ENCODE measurements at places on chromosomes 5 and 9. TPM values are rescaled to one million over a fixed set of nuclear protein-coding genes. Genes with fewer than 3 reads are reported as not detected.

The EXD3 gene
- total RNA-seq = 12.2 TPM

The PTGDS gene
- 0.25 TPM for total RNA-seq

The FOXD4L4 gene
- total RNA-seq = 0.13 TPM

The DBH gene
- not detected for total RNA-seq

- peak; percentile 94 for DNase-seq
Observed at GRCh38 chr9:83980395-83981125, at the start of gene RMI1. Gene RMI1, plus strand, starts transcription at chr9:83980805. Its CDS starts 20,182 bp downstream, at chr9:84000987.

GRCh38 chr9:1157836-1158235 is 107.7 kb downstream of the DMRT2 start:
- DNase-seq = no peak

- no peak for DNase-seq
Observed at GRCh38 chr5:166708291-166708690, 1583.2 kb upstream of the WWC1 start.

DNA sequence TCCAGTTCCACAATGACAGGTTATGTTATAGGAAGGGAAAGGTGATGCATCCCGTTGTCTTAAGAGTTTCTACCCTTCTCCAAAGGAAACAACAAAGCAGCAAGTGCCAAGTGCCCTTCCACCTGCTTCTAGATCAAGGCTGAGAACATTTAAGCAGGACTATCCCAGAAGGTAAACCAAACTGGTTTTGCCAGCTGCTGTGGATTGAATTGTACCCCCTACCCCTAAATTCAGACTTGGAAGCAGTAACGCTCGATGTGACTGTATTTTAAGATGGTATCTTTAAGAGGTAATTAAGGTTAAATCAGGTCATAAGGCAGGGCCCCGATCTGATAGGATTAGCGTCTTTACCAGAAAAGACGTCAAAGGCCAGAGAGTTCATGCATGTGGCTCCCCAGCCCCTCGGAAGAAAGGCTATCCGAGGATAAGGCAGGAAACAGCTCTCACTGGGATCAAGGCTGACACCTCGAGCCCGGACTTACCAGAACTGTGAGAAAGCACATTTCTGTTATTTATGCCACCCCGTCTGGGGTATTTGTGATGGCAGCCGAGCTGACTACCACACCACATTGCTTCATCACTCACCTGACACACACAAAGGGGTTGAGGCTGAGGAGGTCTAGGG is 179.1 kb upstream of the RAI14 start:
- DNase-seq = no peak

- DNase-seq = no peak
Observed at GRCh38 chr9:97806721-97807120, 46.3 kb upstream of the FOXE1 start.

DNA sequence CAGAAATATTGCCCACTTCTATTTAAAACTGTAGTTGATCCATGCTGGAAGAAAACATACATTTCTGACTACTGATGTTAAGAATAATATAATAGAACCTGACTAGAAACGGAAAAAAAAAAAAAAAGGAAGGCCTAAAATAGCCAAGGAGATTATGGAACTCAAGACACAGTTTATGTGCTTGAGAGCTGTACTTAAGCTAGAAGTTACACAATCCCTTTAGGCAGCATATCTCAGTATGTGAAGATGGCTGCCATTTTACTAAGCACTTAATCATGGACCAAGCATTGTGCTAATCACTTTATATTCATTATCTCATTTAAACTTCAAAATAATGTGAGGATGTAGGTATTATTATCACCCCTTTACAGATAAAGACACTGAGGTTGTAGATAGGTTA is 73.0 kb upstream of the NR4A3 start:
- no peak for DNase-seq

- DNase-seq = no peak
Observed at GRCh38 chr9:6410633-6411032, 2.4 kb upstream of the UHRF2 start.

GRCh38 chr9:133986774-133987445 is 5.2 kb downstream of the VAV2 start:
- no peak for DNase-seq

GRCh38 chr5:137596941-137597340 is 97.8 kb upstream of the SPOCK1 start:
- no peak for DNase-seq

DNA sequence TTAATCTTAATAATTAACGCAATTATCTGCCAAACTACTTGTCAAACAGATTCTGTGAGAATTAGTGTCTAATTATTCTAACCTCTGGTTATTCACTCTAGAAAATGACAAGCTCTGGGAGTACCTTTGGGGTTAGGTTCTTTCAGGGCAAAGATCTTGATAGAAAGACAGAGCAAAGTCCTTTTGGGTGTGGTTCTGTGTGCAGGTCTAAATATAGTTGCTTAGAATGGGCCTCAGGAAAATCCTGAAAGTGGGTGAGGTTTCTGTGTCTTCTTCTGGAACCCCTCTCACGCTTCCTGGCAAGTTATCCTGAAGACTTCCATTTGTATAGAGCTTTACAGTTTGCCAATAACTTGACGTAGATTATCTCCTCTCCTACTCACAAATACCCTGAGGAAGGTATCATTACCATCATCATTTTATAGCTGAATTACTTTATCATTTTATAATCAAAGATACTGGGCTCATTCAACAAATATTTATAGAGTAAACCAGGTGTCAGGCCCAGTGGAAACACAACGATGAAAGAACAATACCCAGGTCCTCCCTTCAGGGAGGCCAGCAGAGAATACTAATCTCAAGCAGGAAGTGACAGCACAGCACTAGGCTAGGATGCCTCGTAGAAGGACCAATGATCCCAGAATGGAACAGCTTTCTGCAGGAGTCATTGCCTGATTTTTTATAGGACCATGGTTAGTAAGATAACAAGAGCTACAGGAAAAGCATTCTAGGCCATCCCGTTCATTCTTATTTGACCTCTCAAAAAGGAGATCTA is 27.6 kb upstream of the LHFPL2 start:
- no peak for DNase-seq

Measured in dermis microvascular lymphatic vessel endothelial cell (primary cell).